Activated CD4-positive, alpha-beta T cell treated with anti-CD3 and anti-CD28 coated beads for 36 hours (primary cell): ENCODE measurements at places on chromosomes 1 and 21.

GRCh38 chr1:246004301-246004700, 502.8 kb downstream of the SMYD3 start:
- no peaks in the 10 kb centered on the region for H3K4me1 ChIP-seq
- no peaks in the 10 kb centered on the region for H3K27me3 ChIP-seq
- no peak overlapping the region for H3K4me3 ChIP-seq
- no peak overlapping the region for H3K27ac ChIP-seq

DNA sequence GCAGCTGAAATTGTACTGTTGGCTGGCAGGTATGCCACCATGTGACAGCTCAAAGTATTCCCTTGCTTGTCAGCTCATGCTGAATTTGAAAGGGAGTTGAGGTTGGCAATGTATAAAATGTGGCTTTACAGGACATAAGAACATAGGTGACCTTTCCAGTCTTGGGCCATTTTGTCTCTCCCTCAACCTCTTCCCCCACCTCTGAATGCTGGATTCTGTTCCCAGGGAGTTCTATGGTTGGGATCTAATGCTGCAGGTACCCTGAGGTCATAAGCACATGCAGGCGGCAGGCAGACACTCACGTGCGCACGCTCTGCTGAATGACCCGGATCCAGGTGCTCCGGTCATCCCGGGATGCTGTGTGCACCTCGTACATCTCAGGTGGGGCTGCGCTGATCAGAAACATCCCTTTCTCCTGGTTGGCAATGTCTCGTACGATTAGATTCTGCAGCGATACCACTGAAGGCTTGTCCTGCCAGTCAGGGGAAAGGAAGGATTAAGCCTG, 16.0 kb downstream of the RXFP4 start:
- peaks cover 4% of the 10 kb centered on the region for H3K4me1 ChIP-seq
- no peaks in the 10 kb centered on the region for H3K27me3 ChIP-seq
- H3K36me3 ChIP-seq, result peaks cover 65% of the 10 kb centered on the region
- H3K27ac ChIP-seq, result peak overlapping the region; percentile 38
- no peak overlapping the region for H3K4me3 ChIP-seq
- DNase-seq, result no peak

DNA sequence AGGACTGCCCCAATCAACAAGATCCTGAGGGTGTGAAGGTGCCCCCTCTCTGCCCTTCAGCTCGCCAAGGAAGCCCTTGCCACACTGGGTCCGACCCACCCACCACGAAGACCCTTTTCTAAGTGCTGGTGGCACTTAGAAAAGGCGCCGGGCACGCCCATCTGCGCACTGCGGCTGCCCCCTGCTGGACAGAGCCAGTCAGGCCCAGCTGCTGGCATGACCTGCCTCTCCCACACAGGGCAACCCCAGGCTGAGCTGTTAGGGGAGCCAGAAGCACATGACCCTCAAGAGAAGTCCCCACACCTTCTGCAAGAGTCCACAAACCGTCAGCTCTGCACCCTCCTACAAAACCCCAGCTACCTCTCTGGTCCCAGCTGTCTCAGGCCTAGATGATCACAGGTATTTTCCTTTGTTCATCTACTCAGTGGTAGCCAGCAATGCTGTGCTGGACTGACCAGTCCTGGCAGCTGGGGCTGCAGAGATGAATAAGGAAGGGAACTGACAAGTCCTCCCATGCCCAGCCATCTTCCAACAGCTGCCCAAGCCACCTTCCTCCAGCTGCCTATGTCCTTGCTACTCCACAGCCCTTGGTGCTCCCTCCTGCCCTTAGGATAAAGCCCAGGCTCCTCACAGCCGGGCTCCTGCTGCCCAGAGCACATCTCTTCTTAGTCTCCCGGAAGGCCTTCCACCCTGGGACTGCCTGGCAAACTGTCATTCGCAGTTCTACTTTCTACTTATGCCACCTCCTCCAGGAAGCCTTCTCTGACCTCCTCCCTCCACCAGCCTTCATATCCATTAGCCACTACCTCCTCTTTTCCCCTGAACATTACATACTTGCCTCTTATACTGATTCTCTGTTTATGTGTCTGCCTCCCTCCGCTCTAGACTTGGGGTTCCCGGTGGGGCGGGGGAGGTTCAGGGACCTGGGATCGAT, 39.8 kb upstream of the ZC3H12A start:
- H3K36me3 ChIP-seq, result no peaks in the 10 kb centered on the region
- DNase-seq, result peak; percentile 88
- no peak overlapping the region for H3K27ac ChIP-seq
- no peak overlapping the region for H3K4me3 ChIP-seq
- peaks cover 5% of the 10 kb centered on the region for H3K27me3 ChIP-seq

GRCh38 chr1:43711049-43711448, 3.7 kb downstream of the ST3GAL3 start:
- H3K27me3 ChIP-seq, result no peaks in the 10 kb centered on the region
- no peak overlapping the region for H3K4me3 ChIP-seq
- DNase-seq, result no peak
- peaks cover 16% of the 10 kb centered on the region for H3K36me3 ChIP-seq

DNA sequence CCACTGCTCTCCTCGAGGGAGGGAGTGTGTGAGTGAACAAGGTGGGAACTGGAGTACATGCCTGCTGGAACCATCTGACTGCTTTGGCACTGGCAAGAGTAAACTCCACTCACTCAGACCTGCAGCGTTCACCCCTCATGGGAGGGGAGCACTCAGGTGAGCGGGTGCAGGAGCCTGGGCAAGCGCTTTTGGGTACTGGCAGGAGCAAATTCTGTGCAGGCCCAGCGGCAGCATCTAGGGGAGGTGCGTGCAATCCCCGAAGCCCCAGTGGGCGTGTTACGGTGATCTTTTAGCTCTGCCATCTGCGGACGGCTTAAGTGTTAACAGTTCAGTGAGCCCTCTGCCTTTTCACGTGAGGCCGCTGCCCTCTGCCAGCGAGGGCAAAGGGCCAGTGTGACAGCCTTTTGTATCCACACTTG, 127.4 kb downstream of the PATJ start:
- H3K4me3 ChIP-seq, result no peak overlapping the region
- no peak overlapping the region for H3K27ac ChIP-seq
- H3K4me1 ChIP-seq, result no peaks in the 10 kb centered on the region
- no peaks in the 10 kb centered on the region for H3K27me3 ChIP-seq
- no peak for DNase-seq

DNA sequence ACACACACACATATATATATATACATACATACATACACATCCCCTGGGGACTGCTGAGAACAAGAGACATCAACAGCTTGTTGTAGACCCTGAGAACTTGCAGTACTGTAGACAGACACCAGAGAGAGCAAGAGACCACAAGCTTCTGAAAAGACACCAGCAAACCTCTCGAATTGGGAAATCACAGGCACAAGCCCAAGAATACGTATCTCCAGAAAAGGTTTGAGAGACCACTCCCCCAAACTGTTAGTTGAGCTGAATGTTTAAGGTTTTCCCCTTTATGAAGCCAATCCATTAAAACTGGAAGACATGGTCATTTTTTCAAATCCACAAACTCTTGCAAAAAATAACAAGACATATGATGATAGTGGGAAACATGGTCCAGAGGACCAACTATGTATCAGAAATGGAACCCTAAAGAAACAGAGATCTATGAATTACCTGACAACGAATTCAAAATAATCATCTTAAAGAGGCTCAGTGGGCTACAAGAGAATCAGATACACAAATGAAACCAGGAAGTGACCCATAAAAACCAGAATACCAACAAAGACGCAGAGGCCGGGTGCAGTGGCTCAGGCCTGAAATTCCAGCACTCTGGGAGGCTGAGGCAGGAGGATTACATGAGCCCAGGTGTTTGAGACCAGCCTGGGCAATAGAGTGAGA, 45.1 kb downstream of the SLC2A1 start:
- H3K27me3 ChIP-seq, result peaks cover 9% of the 10 kb centered on the region
- peaks cover 2% of the 10 kb centered on the region for H3K36me3 ChIP-seq
- peaks cover 5% of the 10 kb centered on the region for H3K4me1 ChIP-seq
- H3K4me3 ChIP-seq, result no peak overlapping the region

GRCh38 chr1:65050735-65051134, 84.4 kb upstream of the JAK1 start:
- DNase-seq, result no peak
- peaks cover 1% of the 10 kb centered on the region for H3K36me3 ChIP-seq
- no peaks in the 10 kb centered on the region for H3K27me3 ChIP-seq
- H3K4me1 ChIP-seq, result peaks cover 29% of the 10 kb centered on the region

DNA sequence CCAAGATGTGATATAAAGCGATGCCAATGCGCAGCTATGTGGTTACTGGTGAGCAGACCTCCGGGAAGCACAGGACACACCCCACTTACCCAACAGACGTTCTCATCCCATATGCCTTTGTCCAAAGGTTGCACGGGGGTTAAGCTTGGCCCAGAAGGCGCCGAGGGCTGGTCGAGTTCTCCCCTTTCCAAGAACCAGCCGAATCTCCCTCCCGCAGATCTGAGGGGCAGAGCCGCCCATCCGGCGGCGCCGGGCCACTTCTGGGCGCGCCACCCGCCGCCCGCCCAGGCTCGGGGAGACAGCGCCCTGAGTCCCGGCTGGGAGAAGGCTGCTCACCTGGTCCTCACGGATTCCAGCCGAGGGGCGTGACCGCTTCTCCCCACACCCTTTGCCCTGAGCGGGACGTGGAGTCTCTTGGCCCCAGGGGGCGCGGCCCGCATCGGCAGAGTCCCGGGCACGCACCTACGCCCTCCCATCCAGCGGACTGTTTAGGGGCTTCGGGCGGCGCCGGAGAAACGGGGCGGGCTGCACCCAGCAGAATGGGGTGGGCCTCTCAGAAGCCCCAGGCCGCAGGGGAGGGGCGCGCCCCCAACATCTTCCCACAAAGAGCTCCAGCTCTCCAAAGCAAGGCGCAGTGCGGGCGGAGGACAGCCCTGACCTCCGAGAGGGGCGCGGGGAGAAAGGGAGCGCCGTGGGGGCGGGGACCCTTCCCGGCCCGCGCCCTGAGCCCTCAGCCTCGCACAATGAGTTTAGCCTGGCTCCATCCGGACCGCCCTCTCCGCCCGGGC, 615 bp downstream of the GPR161 start:
- peak overlapping the region; percentile 73 for H3K4me3 ChIP-seq
- peaks cover 40% of the 10 kb centered on the region for H3K4me1 ChIP-seq
- no peaks in the 10 kb centered on the region for H3K36me3 ChIP-seq
- peaks cover 41% of the 10 kb centered on the region for H3K27me3 ChIP-seq
- peak; percentile 20 for DNase-seq
- H3K27ac ChIP-seq, result no peak overlapping the region

GRCh38 chr21:40269239-40269638, 402.0 kb downstream of the PCP4 start:
- DNase-seq, result no peak
- no peak overlapping the region for H3K4me3 ChIP-seq
- peaks cover 3% of the 10 kb centered on the region for H3K27me3 ChIP-seq
- no peaks in the 10 kb centered on the region for H3K4me1 ChIP-seq

DNA sequence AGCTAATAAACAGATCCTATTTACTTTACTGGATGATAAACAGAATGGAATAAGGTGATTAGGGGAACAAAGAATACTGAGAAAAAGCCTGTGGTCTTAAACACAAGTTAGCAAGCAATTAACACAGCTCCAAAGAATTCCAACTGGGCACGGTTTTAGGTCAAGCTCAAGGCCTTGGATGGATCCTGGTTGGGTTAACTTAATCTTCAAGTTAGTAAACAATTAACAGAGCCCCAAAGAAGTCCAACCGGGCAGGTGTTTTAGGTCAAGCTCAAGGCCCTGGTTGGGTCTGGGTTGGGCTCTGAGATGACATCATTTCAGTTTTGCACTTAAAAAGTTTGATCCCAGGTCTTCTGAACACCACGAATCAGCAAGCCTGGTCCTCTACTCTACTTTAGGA, 1086.3 kb upstream of the TMPRSS15 start:
- H3K36me3 ChIP-seq, result no peaks in the 10 kb centered on the region
- DNase-seq, result no peak
- no peaks in the 10 kb centered on the region for H3K27me3 ChIP-seq
- no peak overlapping the region for H3K27ac ChIP-seq
- no peak overlapping the region for H3K4me3 ChIP-seq

DNA sequence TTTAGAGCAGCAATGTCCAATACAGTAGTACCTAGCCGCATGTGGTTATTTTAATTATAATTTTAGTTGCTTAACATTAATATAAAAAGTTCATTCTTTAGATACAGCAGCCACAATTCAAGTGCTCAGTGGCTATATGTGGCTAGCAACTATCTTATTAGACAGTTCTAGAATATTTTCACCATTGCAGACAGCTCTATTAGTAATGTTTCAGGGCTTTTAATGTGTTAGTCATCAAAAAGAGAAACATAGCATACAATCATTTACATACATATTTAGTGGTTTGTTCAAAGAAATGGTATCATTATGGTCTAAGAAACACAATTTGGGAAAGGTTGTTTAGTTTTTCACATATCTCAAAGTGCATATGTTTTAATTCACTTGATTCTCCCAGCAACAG, 66.6 kb upstream of the DYNLT5 start:
- no peaks in the 10 kb centered on the region for H3K4me1 ChIP-seq
- no peaks in the 10 kb centered on the region for H3K36me3 ChIP-seq
- no peak overlapping the region for H3K4me3 ChIP-seq
- H3K27me3 ChIP-seq, result peaks cover 4% of the 10 kb centered on the region
- DNase-seq, result no peak

- H3K27me3 ChIP-seq, result no peaks in the 10 kb centered on the region
- peaks cover 12% of the 10 kb centered on the region for H3K4me1 ChIP-seq
- peaks cover 9% of the 10 kb centered on the region for H3K36me3 ChIP-seq
These were observed 22.9 kb upstream of the NDC1 start for GRCh38 chr1:53860967-53861411.

DNA sequence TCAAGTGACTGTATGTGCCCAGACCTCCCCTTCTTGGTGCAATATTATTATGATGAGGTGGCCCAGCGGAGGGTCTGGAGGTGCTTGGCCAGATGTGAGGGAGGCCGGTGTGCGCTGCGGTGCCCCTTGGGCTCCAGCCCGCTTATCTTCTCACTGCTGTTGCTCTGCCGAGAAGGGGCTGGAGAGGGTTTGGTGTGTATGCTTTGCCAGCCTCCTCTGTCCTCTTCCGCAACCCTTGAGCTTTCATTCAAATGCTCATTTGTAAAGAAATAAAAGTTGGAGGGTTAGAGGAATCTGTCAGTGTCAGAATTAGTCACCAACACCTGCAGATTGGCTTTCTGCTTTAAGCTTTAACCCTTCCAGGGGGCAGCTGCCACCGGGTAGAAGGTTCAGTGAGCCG, 19.7 kb downstream of the RNF220 start:
- H3K4me3 ChIP-seq, result no peak overlapping the region
- no peak overlapping the region for H3K27ac ChIP-seq
- H3K27me3 ChIP-seq, result peaks cover 47% of the 10 kb centered on the region
- DNase-seq, result no peak

DNA sequence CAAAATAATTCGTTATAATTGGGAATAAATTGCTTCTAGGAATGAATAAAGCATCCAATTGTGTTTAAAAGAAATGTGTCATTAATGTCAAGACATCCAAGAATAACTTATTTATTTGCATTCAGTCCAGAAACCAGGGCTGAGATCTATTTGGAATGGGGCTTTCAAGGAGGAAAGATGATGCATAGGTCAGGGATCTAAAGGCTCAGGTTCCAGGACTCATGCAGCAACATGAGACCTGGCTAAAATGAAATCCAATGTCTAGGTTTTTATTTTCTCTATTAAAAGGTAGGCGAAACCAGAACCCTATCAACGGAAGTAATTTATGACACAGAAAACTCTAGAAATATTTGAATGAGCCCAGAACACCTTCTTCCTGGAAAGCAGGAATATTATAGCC, 376.8 kb downstream of the SEC16B start:
- H3K27me3 ChIP-seq, result no peaks in the 10 kb centered on the region
- no peaks in the 10 kb centered on the region for H3K4me1 ChIP-seq
- H3K4me3 ChIP-seq, result no peak overlapping the region
- no peak overlapping the region for H3K27ac ChIP-seq

GRCh38 chr1:40594187-40594531, 62.7 kb downstream of the ZNF684 start:
- DNase-seq, result no peak
- H3K27ac ChIP-seq, result no peak overlapping the region
- H3K4me3 ChIP-seq, result no peak overlapping the region
- H3K36me3 ChIP-seq, result no peaks in the 10 kb centered on the region
- peaks cover 3% of the 10 kb centered on the region for H3K27me3 ChIP-seq
- peaks cover 4% of the 10 kb centered on the region for H3K4me1 ChIP-seq
